HCT116 (cell line): ENCODE measurements at places on chromosomes 3 and 15. TPM values are rescaled to one million over a fixed set of nuclear protein-coding genes. Genes with fewer than 3 reads are reported as not detected.

TRAT1 gene
- total RNA-seq, result not detected

BTLA gene
- 0.17 TPM for total RNA-seq

FBXO40 gene
- total RNA-seq, result not detected

ALDH1L1 gene
- 0.81 TPM for total RNA-seq

PRR23A gene
- total RNA-seq, result not detected

BNC1 gene
- total RNA-seq, result not detected

PPIP5K1 gene
- total RNA-seq, result 62.4 TPM

TAGLN3 gene
- total RNA-seq, result 0.64 TPM

SEMA6D gene
- 0.02 TPM for total RNA-seq

C2CD4A gene
- total RNA-seq, result not detected

- H3K4me3 ChIP-seq, result no peak overlapping the region
- no peaks in the 10 kb centered on the region for H3K27me3 ChIP-seq
Observed at GRCh38 chr3:80643421-80643820, 875.6 kb upstream of the ROBO1 start.

DNA sequence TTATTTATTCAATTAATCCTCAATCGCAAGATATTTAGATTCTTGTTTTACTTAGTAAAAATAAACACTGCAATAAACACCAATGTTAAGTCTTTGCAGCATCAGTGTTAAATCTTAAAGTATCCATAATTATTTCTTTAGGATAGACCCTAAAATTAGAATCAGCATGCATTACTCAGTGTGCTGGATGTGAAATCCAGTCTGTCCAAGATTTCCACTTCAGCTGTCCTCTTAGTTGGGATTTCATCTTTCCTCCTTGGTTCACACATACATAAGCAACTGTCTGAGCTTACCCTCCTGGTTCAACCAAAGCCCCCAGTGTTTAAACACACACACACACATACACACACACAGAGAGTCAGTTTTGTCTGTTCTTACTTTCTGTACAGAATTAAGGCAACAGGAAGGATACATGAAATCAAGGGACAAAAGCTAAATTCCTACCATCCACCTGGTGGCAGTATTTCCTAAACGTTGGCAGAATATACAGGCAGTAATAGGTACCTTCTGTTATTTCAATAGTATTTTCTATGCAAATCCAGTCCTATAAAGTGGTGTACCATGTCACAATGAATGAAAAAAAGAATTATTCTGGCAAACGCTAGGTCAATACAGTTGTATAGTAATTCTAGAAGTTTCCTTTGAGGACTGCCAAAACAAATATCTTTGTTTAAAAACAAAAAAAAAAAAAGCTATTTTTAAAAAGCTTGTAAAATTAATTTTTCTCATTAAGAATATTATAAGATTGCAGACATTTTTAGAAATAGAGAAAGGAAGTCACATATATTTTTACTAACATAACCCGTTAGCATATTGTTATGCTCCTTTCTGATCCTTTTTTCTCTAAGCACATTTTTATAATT, 27.3 kb upstream of the DMXL2 start:
- H3K4me3 ChIP-seq, result no peak overlapping the region
- DNase-seq, result peak; percentile 71
- H3K27me3 ChIP-seq, result no peaks in the 10 kb centered on the region
- H3K27ac ChIP-seq, result no peak overlapping the region
- peaks cover 4% of the 10 kb centered on the region for H3K4me1 ChIP-seq

- H3K36me3 ChIP-seq, result no peaks in the 10 kb centered on the region
- no peaks in the 10 kb centered on the region for H3K4me1 ChIP-seq
- DNase-seq, result no peak
- H3K27me3 ChIP-seq, result peaks cover 11% of the 10 kb centered on the region; the same call in 1 of the 2 replicates
- no peak overlapping the region for H3K4me3 ChIP-seq
Observed at GRCh38 chr15:79529157-79529785, 97.1 kb downstream of the MINAR1 start.

DNA sequence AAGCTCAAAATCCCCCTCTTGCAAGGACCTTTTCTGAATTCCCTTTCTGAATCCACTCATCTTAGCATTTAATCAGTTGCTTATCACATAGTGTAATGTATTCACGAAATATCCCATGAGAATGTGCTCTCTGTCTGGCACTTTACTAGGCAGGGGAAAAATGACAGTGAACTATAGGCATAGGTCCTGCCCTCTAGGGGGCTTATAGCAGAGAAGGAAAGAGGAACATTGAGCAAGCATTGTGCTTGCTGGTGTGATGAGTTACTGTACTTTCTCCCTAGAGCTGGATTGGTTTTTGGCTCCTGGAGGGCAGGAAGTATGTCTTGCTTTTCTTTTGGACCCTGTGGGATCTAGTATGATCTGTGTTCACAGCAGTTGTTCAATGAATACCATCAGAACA, 26.5 kb downstream of the DUOX2 start:
- no peak for DNase-seq
- peaks cover 7% of the 10 kb centered on the region; the same call in 1 of the 2 replicates for H3K4me1 ChIP-seq
- no peak overlapping the region for H3K4me3 ChIP-seq
- no peaks in the 10 kb centered on the region for H3K36me3 ChIP-seq
- peaks cover 7% of the 10 kb centered on the region; the same call in 1 of the 2 replicates for H3K27me3 ChIP-seq
- no peak overlapping the region for H3K27ac ChIP-seq

GRCh38 chr3:60708191-60708975, 542.9 kb downstream of the FHIT start:
- H3K36me3 ChIP-seq, result no peaks in the 10 kb centered on the region
- no peaks in the 10 kb centered on the region for H3K4me1 ChIP-seq

DNA sequence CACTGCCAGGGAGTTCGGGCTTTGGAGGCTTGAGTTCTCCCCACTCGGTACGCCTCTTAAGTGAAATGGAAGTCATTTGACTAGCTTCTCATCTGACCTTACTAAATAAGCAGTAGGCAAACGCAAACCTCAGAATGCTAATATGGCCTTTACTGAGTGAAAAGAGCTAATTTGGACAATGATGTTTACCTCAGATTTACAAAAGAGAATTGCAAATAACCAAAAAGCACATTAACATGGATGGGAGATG, 1.6 kb upstream of the RNU6-1 start:
- no peak overlapping the region for H3K27ac ChIP-seq
- no peak for DNase-seq
- H3K4me1 ChIP-seq, result peaks cover 33% of the 10 kb centered on the region
- no peaks in the 10 kb centered on the region for H3K36me3 ChIP-seq
- H3K27me3 ChIP-seq, result no peaks in the 10 kb centered on the region
- H3K4me3 ChIP-seq, result no peak overlapping the region

- H3K36me3 ChIP-seq, result no peaks in the 10 kb centered on the region; the same call in 1 of the 2 replicates
- no peaks in the 10 kb centered on the region for H3K4me1 ChIP-seq
- no peaks in the 10 kb centered on the region for H3K27me3 ChIP-seq
- H3K27ac ChIP-seq, result no peak overlapping the region
Observed at GRCh38 chr3:117548600-117548999, 839.0 kb downstream of the TUSC7 start.

GRCh38 chr3:11099306-11099705, 55.0 kb upstream of the HRH1 start:
- H3K4me1 ChIP-seq, result peaks cover 22% of the 10 kb centered on the region; the same call in 1 of the 2 replicates
- H3K36me3 ChIP-seq, result no peaks in the 10 kb centered on the region
- no peaks in the 10 kb centered on the region for H3K27me3 ChIP-seq
- no peak for DNase-seq

DNA sequence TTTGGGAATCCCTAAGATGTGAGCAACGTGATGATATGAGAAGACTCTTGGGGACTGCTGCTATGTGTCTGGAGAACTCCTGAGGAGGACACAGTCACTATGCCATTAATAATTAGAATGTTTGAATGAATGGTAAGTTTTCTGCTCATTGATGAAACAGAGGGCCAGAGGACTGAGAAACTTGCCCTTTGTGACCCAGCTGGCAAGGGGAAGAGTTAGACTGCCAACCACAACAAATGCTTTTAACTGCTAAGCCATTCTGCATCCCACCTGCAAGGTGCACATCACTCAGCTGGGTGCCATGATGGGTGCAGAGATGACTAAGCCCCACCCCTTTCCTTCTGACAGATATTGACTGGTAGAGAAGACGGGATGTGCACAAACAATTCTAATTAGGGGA, 249.6 kb downstream of the THRB start:
- H3K4me1 ChIP-seq, result no peaks in the 10 kb centered on the region
- no peak for DNase-seq
- no peaks in the 10 kb centered on the region for H3K36me3 ChIP-seq
- H3K27ac ChIP-seq, result no peak overlapping the region
- H3K4me3 ChIP-seq, result no peak overlapping the region

- no peak overlapping the region for H3K4me3 ChIP-seq
- no peak for DNase-seq
- H3K4me1 ChIP-seq, result no peaks in the 10 kb centered on the region
- H3K27ac ChIP-seq, result no peak overlapping the region
- H3K36me3 ChIP-seq, result no peaks in the 10 kb centered on the region
Observed at GRCh38 chr15:53588773-53589172, 170.7 kb downstream of the WDR72 start.

GRCh38 chr3:136802481-136802996, 16.4 kb upstream of the SLC35G2 start:
- H3K36me3 ChIP-seq, result no peaks in the 10 kb centered on the region
- H3K27me3 ChIP-seq, result no peaks in the 10 kb centered on the region
- peak overlapping the region; percentile 40; the same call in 1 of the 2 replicates for H3K27ac ChIP-seq

DNA sequence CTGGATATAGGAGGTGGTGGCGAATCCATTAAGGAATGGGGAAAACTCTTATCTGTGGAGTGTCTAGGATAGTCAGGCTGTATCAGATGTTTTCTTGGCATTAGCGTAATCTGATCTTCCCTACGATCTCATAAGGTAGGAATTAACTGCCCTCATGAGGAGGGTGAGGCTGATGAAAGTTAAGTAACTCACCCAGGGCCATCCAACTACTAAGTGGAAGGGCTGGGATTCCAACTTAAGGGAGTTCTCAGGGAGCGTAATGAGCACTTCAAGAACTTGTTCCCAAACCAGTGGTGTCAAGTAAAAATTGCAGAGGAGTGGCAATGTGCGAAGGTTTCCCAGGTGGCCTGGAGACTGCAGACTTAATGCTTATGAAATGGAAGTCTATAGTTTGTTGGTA, 55.9 kb upstream of the OSBPL11 start:
- H3K27me3 ChIP-seq, result no peaks in the 10 kb centered on the region
- DNase-seq, result no peak
- peaks cover 18% of the 10 kb centered on the region for H3K4me1 ChIP-seq
- H3K4me3 ChIP-seq, result no peak overlapping the region
- H3K27ac ChIP-seq, result no peak overlapping the region

DNA sequence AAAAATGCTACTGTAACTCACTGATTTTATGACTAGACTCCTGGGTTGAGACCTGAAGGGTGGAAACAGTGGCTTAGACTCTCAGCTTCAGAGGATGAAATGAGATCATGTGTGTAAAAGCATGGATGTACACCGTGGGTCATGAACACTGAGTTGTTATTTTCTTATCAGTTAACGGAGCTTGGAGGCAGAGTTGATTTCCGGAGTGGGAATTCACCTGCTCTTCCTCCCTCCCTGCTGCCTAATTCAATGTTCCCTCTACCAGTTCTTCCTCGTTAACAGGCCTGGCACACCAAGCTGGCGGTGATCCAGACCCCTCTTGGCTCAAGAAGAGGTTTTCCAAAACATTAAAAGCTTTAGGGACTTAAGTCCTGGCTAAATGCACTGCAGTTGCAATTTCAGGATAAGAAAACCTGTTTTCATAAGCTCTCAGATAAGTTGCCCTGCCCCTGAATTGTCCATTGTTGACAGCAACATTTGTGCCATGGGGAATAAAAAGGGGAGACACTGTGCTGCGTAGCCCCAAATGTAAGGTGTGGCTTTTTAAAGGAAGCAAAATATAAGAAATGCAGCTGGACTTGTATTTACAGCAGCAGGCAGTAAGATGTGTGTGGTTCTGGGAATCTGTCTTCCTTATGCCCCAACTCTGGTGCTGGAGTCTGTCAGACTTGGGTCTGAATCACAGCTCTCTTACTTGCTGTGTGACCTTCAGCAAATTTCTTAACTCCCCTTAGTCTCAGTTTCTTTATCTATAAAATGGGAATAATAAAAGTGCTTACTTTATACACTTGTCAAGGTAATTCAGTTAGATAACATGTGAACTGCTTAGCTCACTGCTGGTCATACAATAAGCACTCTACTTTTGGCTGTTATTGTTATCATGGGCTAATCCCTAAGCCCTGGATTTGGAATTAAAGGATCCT, 9.9 kb downstream of the PDIA5 start:
- 0 out of 2 replicates have a peak overlapping the region, but pooled peaks have one; percentile 11 for H3K27ac ChIP-seq
- peaks cover 88% of the 10 kb centered on the region for H3K4me1 ChIP-seq
- no peaks in the 10 kb centered on the region for H3K36me3 ChIP-seq
- no peak for DNase-seq

GRCh38 chr15:67196672-67197363, 57.6 kb downstream of the AAGAB start:
- H3K4me3 ChIP-seq, result no peak overlapping the region
- peaks cover 8% of the 10 kb centered on the region for H3K36me3 ChIP-seq
- H3K27me3 ChIP-seq, result no peaks in the 10 kb centered on the region

- no peaks in the 10 kb centered on the region for H3K4me1 ChIP-seq
- H3K27me3 ChIP-seq, result no peaks in the 10 kb centered on the region
Observed at GRCh38 chr3:171977441-171977840, 61.9 kb upstream of the FNDC3B start.

GRCh38 chr3:169665264-169666075, 2.0 kb upstream of the MECOM start:
- no peak for DNase-seq
- peaks cover 50% of the 10 kb centered on the region for H3K27me3 ChIP-seq
- H3K4me1 ChIP-seq, result peaks cover 35% of the 10 kb centered on the region

- no peaks in the 10 kb centered on the region for H3K36me3 ChIP-seq
- no peak for DNase-seq
- no peak overlapping the region for H3K27ac ChIP-seq
- no peaks in the 10 kb centered on the region for H3K27me3 ChIP-seq
- H3K4me3 ChIP-seq, result no peak overlapping the region
- H3K4me1 ChIP-seq, result peaks cover 9% of the 10 kb centered on the region
Observed at GRCh38 chr3:129619726-129620162, 13.3 kb upstream of the PLXND1 start.

DNA sequence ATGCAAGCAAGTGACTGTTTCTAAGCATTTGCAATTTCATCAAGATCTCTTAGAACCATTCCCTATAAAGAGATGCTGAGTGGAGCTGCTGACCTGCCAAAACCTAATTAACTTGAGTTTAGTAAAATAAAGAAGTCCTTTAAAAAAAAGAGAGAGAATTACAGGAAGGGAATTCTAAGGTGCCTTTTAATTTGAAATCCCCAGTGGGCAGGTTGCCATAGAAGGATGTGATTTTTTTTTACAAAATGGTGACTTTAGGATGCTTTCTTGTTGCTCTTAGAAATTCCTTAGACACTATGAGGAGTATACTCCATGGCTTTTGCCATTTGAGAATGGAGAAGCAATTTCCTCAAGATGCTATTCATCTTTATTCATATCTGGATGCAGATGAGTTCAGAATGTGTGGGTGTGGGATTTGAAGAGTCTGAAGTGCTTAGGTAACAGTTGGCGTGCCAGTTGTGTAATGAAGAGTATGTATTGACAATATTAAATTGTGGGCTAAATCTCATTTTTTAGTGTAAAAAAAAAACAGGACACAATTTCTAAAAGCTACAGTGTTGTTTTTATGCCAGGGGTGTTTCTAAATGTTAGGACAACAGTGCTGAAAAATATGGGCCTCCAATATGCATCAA, 13.6 kb downstream of the LRRC3B start:
- no peaks in the 10 kb centered on the region for H3K27me3 ChIP-seq
- H3K4me3 ChIP-seq, result no peak overlapping the region
- no peak for DNase-seq
- H3K36me3 ChIP-seq, result no peaks in the 10 kb centered on the region
- H3K4me1 ChIP-seq, result no peaks in the 10 kb centered on the region
